ENCODE measurements at places on chromosomes 7 and 10.

- peak; percentile 46 for DNase-seq
These were observed 28.5 kb downstream of the GSDME start for GRCh38 chr7:24728503-24729364.

DNA sequence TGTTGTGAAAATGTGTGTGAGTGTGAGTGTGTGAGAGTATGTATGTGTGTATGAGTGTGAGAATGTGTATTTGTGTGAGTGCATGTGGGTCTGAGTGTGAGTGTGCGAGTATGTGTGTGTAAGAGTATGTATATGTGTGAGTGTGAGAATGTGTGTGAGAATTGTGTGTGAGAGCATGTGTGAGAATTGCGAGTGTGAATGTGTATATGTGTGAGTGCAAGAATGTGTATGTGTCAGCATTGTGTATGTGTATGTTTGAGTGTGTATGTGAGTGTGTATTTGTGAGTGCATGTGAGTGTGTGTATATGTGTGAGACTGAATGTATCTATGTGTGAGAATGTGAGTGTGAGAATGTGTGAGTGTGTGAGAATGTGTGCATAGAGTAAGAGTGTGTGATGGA, 72.0 kb upstream of the PCBD1 start:
- DNase-seq: no peak

GRCh38 chr10:4771554-4772201, 54.3 kb upstream of the AKR1E2 start:
- DNase-seq: no peak

DNA sequence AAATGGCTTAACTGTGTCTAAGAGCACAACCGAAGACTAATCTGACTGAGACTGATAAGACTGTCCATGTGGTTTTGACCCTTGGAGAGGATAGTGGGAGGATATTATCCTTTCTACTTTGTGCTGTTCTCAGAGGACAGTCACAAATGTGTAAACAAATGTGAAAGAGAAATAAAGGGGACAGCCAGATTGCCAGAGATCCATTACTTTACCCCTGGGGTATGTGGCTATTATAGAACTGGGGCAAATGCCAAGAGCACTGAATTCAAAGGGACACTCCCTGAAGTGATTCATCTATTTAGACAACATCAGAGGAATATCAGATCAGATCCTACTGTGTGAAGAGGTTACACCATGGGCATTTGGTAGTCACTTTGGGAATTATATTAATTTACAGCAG, 154.7 kb downstream of the RNLS start:
- no peak for DNase-seq

- peak; percentile 71 for DNase-seq
These were observed at the start of gene CLDN15 for GRCh38 chr7:101237206-101238067. Gene CLDN15 (minus strand): TSS chr7:101237802. CDS start chr7:101237581, 221 bp downstream.

GRCh38 chr7:71900556-71900955, 511.6 kb downstream of the CALN1 start:
- DNase-seq: no peak

DNA sequence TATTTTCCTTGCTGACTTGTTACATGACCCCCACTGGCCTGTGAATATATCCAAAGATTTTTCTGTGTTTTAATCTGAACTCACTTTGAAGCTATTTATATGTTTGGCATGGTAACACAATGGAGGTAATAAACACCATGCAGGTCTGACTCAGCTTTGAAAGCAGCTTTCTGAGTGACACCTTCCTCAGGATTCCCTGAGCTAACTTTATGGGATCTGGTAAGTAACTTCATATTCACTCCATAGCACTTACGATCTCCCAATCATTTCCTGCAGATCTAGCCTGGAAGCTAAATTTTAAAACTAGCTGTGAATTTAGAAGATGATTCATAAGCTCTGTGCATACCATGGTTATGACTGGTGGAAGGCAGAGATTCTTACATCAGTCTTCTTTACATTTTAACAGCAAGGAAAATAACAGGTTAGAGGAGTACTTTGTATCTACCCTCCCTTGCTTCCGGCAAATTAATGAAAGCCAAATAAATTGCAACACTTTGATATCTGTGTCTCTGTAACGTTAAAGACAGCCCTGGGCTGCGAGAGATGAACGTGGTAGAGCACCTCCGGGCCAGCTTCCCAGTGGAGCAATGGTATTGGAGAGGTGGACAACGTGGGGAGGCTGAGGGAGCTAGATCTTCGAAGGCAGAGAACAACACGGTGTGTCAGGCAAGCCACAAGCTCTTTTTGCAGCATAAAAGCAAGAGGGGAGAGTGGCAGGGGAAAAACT, 170.2 kb upstream of the KLF14 start:
- no peak for DNase-seq

DNA sequence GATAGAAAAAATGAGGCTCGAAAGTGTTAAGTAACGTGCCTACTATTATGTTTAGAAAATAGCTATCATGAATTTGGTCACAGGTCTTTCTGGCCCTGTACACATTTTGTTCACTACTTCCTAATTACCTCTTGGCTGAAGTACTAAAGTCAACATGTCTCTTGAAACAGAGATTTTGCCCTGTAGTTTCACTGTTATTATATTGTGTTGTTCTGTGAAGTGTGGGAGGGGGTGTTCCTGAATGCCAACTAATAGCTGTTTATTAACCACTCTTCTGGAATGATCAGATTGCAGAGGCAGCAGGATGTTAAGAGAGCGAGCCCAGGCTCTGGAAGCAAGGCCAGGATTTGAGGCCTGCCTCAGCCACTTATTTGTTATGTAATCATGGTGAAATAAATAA, 72.1 kb downstream of the RNF133 start:
- DNase-seq: no peak

DNA sequence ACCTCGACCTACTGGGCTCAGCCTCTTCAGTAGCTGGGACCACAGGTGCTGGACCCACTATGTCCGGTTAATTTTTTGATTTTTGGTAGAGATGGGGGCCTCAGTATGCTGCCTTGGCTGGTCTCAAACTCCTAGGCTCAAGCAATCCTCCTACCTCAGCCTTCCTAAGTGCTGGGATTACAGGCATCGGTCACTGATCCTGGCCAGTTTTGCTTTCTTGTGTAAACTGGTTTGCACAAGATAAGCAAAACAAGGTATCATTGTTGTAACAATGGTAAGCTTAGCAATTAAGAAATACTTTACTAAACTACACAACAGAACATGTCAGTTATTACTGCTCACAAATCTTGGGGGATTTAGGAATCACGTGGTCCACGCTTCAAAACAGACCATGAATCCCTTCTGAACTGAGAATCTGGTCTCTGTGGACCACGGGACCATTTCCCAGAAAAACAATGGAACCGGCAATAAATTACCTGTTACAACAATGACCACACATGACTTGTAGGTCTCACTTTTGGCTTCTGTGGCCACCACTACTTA, 36.8 kb downstream of the RSU1 start:
- no peak for DNase-seq

Measured in hindlimb muscle (tissue), 1 donor.